SW480 (cell line): ENCODE measurements at places on chromosomes 5 and 9.

GRCh38 chr5:147113967-147114366, 120.9 kb upstream of the STK32A start:
- DNase-seq = no peak

DNA sequence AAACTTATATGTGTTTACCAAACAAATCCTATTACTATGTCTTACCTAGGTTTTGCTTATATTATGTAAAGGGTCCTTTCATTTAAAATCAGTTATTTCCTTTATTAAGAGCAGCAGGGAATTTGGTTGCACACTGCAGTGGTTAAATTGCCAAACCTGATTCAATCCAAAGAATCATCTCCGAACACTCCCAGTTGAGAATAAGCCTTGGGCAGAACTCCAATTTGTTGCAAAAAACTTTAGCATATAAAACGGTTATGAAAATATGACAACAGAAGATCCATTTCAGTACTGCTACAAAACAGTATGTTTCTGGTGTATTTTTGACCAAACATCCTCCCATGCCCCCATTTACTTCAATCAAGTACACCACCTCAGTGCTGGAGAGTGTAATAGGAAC, 587.0 kb upstream of the GRAMD2B start:
- no peak for DNase-seq

DNA sequence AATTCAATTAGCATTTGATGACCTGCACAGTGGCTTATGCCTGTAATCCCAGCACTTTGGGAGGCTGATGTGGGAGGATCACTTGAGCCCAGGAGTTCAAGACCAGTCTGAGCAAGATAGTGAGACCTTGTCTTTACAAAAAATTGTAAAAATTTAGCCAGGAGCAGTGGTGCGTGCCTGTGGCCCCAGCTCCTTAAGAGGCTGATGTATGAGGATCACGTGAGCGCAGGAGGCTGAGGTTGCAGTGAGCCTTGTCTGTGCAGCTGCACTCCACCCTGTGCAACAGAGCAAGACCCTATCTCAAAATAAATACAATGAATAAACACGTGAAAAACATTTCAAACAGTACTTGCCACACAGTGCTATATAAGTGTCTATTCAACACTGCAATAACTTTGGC, 4.2 kb downstream of the ABCA1 start:
- no peak for DNase-seq

DNA sequence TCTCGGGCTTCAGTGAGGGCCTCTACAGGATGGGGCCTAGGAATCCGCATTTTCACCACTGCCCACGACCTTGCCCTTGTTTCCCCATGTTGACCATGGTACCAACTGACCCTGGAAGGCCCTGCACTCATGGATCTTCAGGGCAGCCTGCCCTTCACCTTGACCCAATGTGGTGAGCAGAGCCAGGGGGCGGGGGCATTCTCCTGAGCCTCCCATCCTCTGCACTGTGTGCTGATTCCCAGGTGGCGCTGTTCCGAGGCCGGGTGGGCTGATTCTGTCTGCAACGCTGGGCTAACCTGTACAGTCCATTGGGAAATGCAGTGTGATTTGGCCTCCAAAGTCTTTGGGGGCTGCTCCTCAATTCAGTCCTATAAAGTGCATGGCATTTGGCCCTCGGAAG, 68.7 kb downstream of the SHB start:
- no peak for DNase-seq

GRCh38 chr9:106704056-106704615, 158.8 kb upstream of the ZNF462 start:
- DNase-seq = no peak

GRCh38 chr5:79436821-79437220, 77.1 kb downstream of the HOMER1 start:
- no peak for DNase-seq

DNA sequence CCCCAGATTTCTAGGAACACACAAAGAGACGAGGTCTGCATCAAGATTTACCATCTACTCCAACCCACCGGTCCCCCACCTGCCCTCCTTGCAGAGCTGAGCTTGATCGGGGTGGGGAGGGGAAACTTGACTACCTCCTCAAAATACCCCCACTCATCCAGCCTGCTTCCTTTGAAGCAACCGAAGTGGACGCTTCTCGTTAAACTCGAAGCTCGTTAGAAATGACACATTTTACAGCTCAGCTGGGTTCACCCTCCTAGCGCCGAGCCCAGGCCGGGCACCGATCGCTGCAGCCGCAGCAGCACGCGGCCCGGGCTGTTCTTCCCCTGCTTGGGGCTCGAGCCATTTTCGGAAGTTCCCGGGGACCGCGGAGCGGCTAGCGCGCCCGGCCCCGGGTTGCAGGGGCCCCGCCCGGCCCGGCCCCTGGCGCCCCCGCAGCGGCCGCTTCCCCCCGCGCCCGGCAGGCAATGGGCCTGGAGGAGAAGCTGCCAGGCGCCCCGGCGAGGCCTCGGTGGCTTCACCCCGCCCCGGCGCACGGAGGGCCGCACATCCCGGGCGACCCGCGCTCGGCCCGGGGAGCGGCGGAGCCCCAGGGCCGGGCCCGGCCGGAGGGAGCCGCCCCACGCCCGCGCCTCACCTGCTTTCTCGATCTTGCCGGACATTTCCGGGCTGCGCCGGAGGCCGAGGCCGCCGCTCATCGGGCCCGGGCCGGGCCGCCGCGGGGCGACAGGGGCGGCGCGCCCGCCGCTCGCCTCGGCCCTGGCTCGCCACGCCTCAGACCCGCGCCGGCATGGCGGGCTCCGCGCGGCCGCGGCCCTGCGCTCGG, 530 bp downstream of the RAPGEF1 start:
- DNase-seq = no peak

- DNase-seq = no peak
Observed at GRCh38 chr9:15482146-15482545, 28.6 kb downstream of the PSIP1 start.

DNA sequence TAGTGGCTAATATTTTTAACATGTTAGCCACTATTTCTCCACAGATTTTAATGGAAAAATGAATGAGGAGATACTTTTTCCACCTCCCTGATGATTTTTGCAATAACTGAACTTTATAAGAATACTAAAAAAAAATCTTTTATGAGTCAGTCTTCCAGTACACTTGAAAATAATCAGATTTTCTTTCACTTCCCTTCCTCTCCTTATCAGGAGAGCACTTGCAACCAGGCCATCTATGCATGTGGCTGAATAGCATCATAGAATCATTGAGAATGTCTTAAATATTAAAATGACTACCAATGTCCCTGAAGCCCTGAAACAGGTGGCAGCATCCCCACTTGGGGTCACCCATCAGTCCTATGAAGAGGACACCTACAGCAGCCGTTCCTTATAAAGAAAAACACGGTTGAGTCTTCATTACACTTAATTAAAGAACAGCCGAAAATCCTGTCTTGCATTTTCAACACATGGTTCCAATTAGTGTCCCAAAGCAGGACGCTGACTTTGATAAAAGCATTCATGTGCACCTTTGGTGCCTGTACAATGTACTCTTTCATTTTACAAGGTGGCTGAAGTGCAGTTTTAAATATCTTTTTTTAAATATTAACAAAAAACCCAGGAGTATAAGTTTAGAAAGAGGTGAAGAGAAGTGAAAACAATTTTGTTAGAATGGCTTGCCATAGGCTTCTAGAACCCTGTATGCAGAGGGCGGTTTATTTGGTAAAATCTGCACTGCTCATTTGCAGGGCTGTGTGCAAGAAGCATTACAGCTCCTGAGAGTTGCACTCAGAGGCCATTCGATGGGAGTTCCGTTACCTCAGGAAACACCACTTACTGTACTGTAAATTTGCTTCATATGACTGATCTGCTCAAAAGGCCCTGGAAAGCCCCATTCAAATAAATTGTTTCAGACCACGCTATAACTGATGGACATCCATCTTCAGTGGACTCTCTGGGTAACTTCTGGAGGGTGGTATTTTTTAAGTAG, 106.9 kb upstream of the VCAN start:
- no peak for DNase-seq

DNA sequence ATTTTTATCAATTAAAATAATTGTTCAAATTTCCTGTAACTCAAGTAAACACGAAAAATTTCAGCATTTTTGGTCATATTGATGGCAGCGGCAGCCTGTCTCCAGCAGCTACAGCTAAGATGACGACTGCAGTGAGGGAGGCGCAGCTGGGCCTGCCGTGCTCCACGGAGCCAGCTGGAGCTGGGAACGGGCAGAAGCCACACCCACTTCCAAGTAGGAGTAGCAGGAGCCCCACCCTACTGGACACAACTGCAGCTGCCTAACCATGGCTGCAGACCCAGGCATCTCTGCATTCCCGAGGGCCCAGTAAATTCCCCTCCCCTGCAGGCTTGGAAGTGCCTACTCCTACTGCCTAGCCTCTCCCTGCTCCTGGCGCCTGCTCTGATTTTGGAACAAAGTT, 2031.7 kb downstream of the EFNA5 start:
- DNase-seq = no peak

DNA sequence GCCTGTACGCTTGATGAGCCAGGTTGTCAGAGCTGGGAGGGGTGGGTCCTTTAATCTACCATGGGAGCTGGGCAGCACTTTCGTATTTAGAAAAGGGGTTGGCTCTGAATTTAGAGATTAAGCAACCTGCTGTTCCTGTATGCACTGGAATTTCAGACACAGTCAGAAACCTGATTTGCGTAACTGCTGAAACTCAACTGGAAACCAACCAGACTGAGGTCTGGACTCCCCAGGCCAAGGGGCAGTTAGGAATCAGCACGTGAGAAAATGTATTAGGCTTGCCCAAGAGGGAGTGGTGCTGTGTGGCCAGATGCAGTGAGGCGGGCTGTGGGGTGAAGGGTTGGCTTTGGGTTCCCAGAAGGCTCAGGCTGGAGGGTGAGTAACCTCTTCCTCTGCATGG, 235.0 kb downstream of the GOLPH3 start:
- no peak for DNase-seq

GRCh38 chr5:137379555-137380286, 119.4 kb downstream of the SPOCK1 start:
- DNase-seq = no peak

DNA sequence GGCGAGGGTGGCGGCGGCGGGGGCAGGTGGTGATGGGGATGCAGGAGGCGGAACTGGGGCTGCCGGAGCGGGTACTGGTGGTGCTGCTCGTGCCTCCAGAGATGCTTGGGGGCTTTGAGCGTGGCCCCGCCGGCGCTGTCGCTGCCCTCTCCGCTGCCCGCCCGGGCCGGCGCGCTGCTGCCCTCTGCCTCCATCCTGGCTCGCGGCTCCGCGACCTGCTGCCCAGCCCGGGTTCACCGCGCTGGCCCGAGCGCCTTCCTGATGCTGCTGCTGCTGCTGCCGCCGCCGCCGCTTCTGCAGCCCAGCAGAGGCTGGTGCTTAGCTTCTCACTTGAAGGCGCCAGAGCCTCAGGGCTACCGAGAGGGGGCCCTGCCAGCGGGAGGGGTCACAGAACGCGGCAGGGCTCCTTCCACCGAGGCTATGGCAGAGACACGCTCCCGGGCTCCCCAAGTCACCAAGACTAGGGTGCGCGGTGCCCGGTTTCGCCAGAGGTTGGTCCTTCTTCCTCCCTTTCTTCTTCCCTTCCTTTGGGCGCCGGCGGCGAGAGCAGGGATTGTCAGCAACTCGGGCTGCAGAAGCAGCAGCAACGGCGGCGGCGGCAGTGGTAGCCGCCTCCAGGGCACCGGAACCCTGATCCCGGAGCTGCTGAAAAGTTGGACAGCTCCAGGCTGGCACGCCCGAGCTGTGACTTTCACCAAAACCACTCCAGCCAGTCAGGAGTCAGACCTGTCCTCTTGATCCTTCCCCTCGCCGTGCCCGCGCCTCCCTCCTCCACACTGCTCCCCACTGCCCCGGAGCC, at the start of gene PDE4D:
Gene PDE4D, minus strand, starts transcription at position 298 of the 799 bp plus-strand sequence.
- DNase-seq = no peak

DNA sequence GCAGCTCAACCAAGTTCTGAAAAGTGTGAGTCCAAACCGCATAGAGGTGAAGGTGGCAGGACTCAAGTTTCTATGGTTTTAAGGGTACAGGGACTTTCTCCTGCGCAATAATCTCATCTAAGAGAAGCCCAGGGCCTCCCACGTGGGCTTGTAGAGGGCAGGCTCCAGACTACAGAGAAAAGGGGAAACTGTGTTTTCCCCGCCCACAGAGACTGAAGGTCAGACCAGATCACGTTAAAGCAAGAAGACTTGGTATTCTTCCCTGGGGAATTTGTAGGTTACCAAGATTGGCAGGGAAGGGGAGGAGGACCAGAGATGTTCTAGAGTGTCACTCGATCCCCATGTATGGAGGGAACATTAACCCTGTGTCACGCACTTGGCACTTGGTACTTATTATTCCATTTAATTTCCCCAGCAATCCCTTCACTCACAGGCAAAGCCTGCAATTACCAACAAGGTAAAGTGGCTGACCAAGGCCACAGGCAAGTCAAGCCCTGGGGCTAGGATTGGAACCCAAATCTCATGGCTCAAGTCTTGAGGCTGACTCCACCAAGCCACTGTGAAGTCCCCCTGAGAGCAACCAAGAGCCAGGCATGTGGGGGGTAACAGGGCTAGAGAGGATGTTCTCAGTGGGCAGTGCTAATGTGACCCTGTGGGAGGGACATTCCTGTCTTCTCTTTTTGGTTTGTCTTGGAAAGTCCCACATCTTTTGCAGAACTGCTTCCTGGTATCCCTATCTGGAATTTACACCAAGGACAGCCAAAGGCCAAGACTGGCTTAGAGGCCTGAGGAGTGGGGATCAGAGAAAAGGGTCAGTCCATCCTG, 18.3 kb upstream of the NEK6 start:
- no peak for DNase-seq

DNA sequence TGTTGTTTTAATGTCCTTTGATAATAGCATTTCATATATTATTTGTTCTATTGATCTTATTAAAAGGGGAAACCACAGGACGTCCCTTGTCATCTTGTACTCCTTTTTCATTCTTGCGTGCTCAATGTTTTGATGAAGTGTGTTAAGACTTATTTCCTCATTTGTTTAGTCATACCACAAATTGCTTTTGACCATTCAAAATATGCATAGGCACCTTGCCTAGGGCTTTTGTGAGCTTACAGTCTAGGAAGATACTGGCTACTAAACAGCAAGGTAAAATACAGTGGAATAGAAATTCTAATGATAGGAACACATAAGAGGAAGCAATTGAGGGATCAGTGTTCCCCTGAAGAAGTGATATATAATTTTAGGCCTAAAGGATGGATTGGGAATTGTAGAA, 190.3 kb downstream of the WDR70 start:
- DNase-seq = no peak

DNA sequence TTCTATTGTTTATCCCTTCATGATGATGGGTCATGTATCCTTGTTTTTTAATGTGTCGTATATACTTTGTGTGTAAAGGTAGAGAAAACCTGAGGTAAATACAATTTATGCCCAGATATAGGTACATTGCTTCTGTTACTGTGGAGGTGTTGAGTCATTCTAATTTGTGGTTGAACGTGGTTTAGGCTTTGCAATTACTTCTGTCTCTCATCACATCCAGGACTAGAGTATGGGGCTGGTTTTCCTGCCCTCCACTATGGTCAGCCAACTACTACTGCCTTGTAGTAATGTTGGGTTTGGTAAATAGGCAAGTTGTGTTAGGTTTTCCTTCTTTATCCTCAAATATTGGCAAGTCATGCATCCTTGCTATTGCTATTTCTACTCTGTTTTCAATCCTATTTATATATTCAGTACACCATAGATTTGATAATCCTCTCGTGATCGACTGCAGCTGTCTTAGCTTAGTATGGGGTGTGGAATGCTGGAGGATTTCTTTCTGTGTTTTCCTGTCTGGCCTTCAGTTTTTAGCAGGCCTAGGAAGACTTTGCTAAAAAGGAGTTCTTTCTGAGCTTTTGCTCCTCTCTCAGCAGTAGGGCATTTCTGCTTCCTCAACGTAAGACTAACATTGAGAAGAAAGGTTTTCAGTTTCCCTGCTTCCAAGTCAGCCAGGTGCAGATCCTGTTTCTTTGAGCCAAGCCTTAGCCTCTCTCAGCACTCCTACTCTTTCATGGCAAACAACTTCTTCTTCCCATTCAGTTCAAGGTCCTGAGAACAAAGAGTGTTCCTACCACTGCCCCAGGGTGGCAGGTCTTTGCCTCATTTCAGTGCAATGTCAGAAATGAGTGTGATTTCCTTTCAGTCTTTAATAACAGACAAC, 844.4 kb upstream of the CDH18 start:
- DNase-seq = no peak
